Natural killer cell treated with Interleukin-12 subunit alpha and Interleukin-12 subunit beta and Interleukin-15 and Interleukin-18, amount 100 ng/mL, for 72 hours (primary cell): ENCODE measurements at places on chromosomes 7 and 10. TPM values are rescaled to one million over a fixed set of nuclear protein-coding genes. Genes with fewer than 3 reads are reported as not detected.
A peak's percentile ranks its signal among the peaks of the same experiment; 100 is the strongest.

Gene CADPS2
- not detected for total RNA-seq

Gene CCDC172
- not detected for total RNA-seq

Gene AFAP1L2
- total RNA-seq, result 1.3 TPM

Gene ABHD11
- 16.9 TPM for total RNA-seq

GRCh38 chr7:16078076-16078952 lies 343.0 kb downstream of the CRPPA start:
- DNase-seq, result no peak

DNA sequence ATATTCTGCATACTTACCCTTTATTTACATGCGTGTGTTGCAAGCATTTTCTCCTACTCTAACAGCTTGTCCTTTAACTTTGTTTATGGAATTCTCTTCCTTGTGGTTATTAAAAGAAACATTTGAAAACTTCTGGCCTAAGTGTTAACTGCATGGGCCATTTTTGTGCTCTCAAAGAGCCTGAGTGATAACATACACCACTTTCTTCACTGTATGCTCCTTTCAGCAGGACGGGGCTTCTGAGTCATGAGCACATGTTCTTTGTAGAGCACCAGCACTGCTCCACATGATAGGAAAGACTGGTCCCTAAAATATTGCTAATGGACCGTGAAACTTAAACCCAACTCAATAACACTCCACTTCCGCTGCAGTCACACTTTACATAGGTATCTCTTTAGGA lies 1093.6 kb upstream of the GHITM start:
- no peak for DNase-seq

- no peak for DNase-seq
These were observed 112.2 kb downstream of the EXOC4 start for GRCh38 chr7:133364959-133365690.

GRCh38 chr10:9010093-9010492 lies 955.6 kb downstream of the GATA3 start:
- DNase-seq, result no peak

DNA sequence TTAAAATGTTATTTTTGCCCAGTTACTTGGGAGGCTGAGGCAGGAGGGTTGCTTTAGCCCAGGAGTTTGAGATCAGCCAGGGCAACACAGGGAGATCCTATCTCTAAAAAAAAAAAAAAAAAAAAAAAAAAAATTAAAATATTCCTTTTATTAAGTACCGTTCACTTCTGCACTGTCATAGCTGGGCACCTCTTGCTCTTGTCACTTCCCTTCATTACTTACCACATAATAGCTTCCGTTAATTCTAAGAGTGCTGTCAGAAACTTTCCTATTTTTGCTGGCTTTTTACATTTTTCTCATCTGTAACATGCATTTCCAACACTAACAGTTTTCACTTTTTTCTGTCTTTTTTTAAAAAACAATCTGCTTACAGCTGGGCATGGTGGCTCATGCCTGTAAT lies 132.9 kb downstream of the PIP4K2A start:
- no peak for DNase-seq

GRCh38 chr7:37833107-37833817 lies 15.1 kb upstream of the NME8 start:
- DNase-seq, result peak; percentile 63

DNA sequence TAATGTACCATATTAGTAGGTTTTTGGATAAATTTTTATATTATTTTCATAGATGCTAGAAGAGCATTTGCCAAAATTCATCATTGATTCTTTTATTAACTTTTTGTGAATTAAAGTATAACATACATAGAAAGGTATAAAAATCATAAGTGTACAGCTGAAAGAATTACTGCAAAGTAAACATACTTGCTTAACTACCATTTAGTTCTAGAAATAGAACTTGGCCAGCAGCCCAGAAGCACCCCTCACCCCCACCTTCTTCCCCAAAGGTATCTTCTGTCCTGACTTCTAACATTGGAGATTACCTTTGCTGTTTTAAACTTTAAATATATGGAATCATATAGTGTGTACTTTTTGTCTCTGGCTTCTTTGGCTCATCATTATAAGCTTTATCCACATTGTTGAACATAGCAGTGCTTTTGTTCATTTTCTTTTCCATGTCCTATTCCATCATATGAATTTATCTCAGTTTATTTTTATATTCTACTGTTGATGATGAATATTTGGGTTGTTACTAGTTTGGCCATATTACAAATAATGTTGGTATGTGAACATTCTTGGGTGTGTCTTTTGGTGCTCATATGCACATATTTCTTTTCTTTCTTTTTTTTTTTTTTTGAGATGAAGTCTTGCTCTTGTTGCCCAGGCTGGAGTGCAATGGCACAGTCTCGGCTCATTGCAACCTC lies 142.8 kb downstream of the ADK start:
- DNase-seq, result no peak

GRCh38 chr7:49878089-49878488 lies 104.7 kb downstream of the VWC2 start:
- DNase-seq, result no peak

DNA sequence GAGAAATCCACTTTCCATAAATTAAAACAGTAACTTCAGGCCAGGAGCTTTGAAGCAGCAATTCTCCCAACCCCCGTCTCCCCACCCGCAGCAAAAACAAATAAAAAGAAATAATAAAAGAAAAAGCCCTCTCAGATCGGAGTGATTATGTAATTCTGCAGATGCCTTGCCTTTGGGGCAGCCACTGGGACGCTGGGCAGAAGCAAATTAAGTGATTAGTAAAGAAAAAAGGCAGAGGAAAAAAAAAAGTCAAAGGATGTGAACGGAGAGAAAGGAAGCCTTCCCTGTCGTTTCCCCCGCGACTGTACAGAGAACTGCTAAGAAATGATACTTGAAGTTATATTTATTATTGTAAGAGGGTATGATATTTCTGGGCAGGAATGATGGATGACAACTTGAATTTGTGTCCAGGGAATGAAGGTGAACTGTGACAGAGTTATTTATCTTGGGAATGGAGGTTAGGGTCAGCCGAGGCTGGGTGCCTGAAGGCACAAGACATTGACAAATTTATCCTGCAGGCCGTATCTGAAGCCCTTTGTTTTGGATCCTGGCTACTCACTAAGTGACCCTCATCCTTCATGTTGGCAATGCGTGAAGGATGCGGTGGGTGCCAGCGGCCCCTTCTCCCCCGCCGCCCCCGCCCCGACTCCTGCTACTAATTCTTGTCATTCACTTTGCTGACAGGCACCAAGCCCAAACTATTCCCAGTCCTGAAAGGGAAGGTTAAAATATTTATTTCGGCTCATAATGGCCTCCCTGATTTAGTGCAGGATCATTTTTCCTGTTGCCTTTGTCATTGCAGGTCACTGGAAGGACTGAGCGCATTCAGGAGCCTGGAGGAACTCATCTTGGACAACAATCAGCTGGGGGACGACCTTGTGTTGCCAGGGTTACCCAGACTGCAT lies 604.0 kb downstream of the LRMDA start:
- DNase-seq, result no peak

DNA sequence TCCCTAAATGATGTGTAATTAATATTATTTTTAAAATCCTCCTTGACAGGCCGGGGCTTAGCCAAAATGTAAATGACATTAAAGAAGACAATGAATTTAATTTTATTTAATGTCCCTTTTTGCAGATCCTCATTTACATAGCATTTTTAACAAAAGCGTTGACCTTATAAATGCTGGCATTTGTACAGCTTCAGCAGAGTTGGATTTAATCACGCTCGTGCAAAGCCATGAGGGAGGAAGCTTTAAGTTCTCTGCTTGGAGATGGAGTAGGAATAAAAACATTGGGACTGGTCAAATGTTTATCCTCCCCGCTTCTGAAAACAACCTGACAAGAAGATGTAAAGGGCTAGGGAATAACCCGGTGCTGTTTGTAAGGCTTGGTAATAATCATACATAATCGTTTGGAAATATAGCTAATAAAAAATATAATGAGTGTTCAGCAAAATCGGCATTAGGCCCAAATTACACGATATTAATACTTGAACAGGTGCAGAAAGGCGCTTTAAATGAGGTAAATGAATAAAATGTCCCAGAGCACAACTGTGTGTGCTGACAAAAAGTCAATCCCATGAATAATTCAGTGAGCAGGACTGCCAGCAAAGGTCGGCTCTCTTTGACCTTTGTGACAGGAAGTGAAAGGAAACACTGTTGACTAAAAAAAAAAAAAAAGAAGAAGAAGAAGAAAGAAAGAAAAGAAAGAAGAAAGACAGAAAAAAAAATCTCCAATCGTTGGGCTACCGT lies 11.5 kb downstream of the EBF3 start:
- DNase-seq, result no peak

DNA sequence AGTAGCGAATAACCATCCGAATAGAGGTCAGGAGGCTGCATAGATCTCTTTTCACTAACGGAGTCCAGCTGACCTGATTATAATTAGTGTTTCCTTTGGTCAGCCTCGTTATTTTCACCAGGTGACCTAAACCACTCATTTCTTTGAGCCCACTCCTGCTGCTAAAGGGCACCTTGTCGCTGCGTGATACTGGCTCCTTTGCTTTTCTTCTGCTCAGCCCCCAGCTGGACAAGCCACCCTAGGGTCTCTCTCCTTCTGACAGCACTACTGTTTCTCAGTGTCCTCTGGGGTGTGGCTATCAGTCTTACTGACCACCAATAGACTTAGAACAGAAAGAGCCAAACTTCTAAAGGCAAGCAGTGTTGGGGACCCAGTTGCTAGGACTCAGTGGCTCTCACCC lies 2.7 kb upstream of the IGFBP3 start:
- DNase-seq, result no peak

DNA sequence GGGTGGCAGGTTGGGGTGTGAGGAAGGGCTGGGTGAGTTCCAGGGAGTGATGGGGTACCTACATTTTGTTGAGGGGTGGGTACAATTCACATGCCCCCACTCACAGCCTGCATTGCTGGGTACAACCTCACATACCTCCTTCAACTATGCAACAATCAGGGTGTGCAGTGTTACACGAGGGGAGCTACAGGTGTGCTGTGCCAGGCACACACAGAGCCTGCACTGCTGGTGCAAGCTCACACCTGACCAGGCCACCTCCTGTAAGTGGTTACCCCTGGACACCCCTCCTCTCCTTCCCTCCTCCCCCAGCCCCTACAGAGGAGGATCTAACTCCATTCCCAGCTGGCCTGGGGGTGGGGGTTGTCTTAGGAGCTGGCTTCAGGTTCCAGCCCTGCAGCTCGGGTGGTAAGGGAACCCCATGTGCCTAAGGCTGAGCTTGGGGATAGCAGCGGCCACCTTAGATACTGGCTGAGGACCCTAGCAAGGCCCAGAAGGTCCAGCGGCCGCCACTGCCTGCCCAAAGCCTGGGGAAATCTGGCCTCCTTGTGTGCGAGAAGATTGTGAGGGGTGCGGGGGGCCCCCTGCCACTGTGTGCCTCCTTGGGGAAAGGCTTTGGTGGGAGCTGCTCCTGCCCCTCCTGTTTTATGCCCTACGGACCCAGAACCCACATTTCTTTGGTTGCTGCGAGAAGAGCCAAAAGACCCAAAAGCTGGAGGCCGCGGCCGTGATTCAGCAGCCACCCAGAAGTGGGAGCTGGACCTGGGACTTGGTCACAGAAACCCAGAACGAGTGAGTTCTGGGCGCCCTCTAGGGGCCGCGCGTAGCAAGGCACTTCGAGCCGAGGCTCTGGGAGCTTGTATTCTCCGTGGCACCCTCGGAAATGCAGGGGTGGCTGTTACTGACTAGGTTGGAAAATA lies 10.8 kb downstream of the TLX1 start:
- DNase-seq, result no peak

DNA sequence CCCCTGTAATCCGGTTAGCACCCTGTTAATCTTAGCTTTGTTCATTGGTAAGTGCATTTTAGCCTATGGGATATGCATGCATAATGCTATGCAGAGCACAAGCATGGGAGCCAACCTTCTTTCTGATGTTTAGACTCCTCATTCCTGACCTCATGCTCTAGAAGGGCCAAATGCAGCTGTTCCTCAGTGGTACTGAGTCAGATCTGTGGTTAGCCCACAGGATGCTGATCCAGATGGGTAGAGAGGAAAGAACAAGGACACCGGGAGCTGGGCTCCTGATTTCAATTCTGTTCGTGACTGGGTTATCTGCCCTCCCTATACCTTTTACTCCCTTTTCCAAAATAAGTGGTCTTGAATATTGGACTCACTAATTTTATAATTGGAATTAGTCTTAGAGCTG lies 31.7 kb upstream of the C10orf90 start:
- DNase-seq, result no peak

DNA sequence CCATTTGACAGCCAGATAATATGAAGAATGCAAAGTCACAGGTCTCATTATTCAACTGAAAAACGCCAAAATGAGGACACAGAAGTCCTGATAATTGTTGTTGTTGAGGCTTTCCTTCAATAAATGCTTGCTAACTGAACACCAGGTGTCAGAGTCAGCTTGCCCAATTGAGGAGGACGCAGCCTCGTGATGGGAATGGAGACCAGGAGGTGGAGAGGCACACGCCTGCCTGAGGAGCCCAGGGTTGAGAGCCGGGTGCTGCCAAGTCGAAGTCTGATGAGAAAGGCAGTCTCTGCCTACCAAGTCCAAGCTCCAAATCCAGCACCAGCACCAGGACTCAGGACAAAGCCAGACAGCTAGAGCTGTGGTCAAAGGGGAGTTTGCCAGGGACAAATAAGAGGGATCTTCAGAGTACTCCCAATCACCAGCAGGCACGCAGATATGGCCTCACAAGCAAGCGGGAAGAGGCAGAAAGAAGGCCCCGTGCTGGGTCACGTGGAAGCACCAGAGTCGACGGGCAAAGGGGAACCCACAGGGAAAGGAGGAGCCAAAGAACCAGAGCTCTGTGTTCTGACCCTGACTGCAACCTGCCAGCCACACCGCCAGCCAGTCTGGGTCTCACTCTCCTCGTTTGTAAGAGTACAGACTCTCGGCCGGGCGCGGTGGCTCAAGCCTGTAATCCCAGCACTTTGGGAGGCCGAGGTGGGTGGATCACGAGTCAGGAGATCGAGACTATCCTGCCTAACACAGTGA lies 47.6 kb downstream of the VOPP1 start:
- DNase-seq, result no peak

GRCh38 chr10:114821293-114821914 lies at the start of gene FHIP2A:
TSS of gene FHIP2A (plus strand) at chr10:114821780. CDS start at chr10:114822079, 299 bp downstream.
- DNase-seq, result peak; percentile 88

GRCh38 chr7:50791938-50792341 lies 9.2 kb upstream of the GRB10 start:
- DNase-seq, result no peak

DNA sequence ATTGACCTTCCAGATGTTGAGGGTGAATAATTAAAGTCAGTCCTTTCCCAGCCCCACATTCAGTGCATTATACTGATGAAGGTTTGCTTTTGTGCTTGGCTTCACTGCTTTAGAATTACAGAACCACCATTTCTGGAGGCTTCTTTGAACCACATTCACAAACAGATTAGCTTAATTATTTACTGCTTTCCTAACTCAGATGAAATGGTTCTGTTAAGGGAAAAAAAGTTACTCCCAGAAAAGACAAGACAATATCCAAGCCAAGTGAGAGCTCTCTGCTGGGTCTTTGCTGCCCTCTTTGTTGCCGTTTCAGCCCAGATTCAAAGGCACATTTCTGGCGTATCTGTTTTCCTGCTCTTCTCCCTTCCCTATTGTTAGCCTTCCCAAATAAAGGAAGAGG lies 188.9 kb downstream of the AHR start:
- no peak for DNase-seq

DNA sequence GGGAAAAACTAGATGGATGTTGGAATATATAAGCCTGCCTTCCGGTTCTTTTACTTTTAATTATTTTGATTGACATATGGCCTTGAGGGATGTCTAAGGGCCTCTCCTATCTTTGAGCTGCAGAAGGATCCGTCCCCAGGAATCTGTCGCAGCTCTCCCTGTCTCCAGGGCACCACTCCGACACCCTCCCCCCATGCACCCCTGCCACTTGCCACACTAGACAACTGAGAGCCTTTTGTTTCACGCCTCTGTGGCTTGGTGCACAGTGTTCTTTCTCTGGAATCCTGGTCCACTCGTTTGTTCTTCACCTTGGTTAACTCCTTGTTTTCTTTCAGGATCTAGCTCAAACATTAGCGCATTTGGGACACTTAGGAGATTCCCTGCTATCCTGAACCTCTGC lies 124.1 kb upstream of the EFCAB10 start:
- DNase-seq, result no peak
